SK-N-MC (cell line): ENCODE measurements at places on chromosomes 12 and 14.

DNA sequence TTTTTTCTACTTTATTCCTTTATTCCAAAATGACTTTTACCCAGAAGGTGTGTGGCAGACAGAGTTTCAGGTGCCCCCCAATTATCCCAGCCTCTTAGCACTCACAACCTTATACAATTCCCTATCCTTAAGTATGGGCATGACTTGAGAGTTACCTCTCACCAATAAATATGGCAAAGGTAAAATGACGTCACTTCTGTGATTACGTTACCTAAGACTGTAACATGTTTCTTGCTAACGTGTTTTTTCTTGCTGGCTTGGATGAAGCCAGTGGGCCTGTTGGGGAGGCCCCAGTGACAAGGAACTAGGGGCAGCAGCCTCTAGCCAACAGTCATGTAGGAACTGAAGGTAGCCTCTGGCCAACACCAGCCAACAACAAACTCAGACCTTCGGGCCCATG is 13.3 kb upstream of the TUNAR start:
- DNase-seq, result no peak

DNA sequence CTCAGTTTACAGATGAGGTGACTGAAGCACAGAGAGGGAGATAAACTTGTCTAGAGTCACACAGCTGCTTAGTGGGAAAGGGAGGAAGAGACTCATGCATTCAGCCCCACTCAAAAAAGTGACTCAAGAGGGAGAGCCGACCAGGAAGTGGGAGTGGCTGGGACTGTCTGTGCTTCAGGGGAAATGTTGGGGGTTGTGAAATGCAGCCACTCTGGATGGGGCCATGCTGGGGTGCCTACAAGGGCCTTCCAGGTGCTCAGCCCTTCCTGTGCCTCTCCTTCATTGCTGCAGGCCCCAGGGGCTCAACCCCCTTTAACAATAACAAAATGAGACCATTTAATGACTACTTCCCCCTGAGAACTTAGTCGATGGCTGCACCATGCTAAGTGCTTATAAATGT is 41.8 kb downstream of the CACNA1C start:
- DNase-seq, result no peak

DNA sequence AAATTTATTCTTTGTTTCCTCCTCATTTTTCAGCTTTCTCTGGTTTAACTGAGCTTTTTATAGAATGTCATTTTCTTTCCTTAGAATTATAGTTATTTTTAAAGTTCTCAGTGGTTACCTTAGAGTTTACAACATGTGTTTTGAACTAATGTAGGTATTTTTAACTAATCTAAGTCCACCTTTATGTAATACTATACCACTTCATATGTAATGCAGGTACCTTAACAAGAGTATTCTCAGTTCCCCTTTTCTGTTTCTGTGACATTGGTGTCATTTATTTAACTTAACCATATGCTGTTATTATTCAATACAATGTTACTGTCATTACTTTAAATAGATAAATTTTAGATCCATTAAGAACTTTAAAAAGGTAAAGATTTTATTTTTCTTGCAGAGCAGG is 30.3 kb upstream of the KCNC2 start:
- DNase-seq, result no peak

DNA sequence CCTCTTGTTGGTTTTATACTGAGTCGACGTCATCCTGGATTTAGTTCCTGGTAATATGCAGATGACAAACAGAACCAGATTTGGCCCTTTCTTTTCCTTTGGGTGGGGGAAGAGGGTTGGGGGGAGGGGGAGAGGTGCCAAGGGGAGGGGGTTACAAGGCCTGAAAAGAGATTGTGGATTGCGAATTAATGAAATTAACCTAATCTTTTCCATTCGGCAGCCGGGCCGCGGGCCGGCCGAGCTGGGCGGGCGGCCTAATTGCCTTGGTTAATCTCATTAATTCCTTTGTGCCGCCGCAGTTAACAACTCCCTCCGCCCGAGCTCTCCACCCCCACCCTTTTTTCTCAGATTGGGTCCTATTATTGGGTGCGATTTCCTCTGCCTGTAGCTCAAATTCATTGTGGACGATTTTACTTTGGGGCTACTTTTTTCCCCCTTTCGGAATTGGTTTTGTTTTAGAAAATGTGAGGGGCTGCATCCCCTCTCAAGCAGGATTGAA is 387 bp upstream of the GSC start:
- DNase-seq, result no peak

GRCh38 chr12:57420482-57420881 is 10.4 kb downstream of the R3HDM2 start:
- no peak for DNase-seq

GRCh38 chr14:68526512-68527091 is 266.3 kb downstream of the ZFP36L1 start:
- no peak for DNase-seq

GRCh38 chr14:51116682-51117081 is 21.8 kb upstream of the TRIM9 start:
- DNase-seq, result no peak

GRCh38 chr12:49882248-49882850 is 21.4 kb downstream of the FAIM2 start:
- DNase-seq, result no peak

- no peak for DNase-seq
These were observed 509.2 kb downstream of the FLRT2 start for GRCh38 chr14:86039176-86039575.

- DNase-seq, result no peak
These were observed 444.3 kb downstream of the NELL2 start for GRCh38 chr12:44431647-44432343.

GRCh38 chr14:32458720-32459119 is 129.6 kb downstream of the AKAP6 start:
- DNase-seq, result no peak

GRCh38 chr12:132513070-132513398 is 23.1 kb downstream of the FBRSL1 start:
- DNase-seq, result no peak

DNA sequence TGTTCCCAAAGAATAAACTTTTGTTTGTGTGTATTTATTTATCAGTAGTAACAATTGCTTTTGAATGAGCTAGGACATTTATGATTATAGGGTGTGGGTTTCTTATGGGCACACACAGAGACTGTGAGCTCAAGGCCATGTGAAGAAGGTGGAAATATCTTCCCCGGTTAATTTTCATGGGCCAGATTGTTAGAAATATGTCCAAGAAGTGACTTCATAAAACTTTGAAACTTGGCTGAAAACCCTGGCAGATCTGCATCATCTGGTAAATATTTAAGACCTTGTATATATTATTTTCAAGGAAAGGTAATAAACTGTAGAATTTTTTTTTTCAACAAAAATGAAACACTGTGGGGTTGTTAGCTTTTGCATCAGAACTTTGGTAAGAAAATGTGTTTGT is 53.5 kb upstream of the RNU6-8 start:
- DNase-seq, result no peak

DNA sequence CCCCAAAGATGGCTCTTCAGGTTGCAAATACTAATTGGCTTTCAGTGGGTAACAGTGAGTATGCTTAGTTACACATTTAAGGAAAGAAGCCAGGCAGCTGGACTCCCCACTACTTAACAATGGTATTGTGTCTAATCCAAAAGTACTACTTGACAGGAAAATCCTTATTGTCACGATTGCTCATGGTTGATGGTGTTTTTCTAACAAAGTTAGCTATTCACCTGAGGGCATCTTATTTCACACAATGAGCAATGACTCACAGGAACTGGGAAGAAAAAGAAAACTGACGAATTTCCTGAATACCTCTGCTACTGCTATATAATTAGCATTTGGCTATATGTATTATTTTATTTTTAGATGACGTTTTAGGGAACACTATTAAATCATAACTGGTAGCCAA is 33.4 kb upstream of the ALG10 start:
- DNase-seq, result no peak

DNA sequence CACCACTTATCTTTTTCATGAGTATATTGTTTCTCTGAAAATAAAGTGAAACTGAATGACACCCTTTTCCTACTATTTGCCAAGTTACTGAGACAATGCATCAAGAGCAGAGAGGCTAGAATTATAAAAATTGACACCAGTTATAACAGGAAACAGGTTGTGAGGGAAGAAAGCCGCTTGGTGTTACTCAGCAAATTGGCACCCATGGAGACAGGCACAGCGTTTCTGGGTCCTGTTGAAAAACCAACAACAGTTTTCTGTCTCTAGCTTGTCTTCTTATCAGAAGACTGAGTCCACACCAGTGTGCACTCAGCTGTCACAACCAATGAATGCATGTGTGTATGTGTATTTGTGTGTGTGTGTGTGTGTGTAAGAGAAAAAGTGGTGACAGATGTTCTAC is 267.7 kb downstream of the KCNH5 start:
- DNase-seq, result no peak

- DNase-seq, result no peak
These were observed 187.4 kb downstream of the DPF3 start for GRCh38 chr14:72706485-72706884.

DNA sequence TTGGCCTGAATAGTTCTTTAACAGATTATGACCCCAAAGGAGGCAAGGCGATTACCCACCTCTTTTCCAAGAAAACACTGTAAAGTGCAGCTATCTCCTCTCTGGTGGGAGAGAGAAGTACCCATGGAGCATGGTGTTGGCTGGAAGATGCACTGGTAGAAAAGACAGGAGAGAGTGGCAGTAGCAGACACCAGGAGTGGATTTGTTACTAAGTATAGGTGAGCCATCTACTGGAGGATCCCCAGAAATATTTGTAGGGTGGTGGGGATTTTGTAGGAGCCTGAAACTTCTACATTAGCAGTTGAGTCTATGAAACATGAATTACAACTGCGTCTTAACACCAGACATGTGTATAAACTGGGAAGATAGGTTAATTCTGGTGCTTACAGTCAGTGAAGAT is 148.0 kb downstream of the SLC38A4 start:
- no peak for DNase-seq

DNA sequence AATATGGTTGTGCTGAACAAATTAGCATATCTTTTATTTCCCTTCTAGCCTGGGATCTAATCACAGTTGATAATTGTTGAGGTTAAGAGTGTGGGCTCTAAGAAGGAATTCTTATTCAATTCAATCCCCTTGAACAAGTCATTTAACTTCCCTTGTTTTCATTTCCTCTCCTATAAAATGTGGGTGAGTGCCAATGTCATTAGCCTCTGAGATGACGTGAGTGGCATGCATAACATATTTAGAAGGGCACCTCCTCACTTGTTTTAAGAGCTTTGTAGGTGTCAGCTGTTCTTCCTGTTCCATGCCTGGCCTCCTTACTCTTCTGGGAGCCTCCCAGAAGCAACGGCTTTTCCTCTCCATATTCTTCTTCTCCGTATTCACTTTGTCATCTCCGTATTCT is 155.4 kb upstream of the NEDD1 start:
- no peak for DNase-seq

- DNase-seq, result no peak
These were observed 15.8 kb downstream of the PEBP1 start for GRCh38 chr12:118151755-118152154.

- DNase-seq, result no peak
These were observed 221.9 kb downstream of the CACNA1C start for GRCh38 chr12:2274733-2275132.

- DNase-seq, result no peak
These were observed 15.1 kb upstream of the NEK9 start for GRCh38 chr14:75141967-75142366.

DNA sequence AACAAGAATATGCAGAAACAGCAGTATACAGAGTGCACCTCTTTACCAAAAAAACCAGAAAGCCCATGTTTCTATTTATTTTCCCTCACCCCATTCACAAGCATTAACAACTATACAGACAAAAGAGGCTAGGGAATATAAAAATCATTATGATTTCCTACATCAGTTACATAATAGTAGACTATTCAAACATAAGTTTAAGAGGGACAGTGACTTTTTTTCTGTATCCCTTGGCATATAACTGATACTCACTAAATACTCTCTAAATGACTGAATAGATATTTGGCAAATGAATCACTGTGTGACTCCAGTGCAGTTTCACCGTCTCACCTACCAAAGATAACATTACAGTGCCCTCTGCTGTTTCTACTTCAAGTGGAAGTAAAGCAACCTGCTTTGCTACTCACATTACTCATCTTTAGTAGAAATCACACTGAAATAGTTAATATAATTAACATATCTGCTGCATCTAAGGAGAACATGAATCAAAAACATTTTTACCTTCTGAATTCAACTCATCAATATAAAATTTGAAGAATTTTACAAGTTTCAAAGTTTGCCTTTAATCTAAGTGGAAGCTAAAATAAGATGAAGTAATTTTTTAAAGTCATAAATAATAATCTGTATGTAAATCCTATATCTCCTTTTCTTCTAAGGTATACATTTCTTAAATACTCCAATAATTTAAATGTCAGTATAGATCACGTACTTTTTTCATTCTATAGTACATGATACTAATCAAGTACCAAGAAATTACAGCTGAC is 103.8 kb downstream of the OSBPL8 start:
- DNase-seq, result peak; percentile 32

DNA sequence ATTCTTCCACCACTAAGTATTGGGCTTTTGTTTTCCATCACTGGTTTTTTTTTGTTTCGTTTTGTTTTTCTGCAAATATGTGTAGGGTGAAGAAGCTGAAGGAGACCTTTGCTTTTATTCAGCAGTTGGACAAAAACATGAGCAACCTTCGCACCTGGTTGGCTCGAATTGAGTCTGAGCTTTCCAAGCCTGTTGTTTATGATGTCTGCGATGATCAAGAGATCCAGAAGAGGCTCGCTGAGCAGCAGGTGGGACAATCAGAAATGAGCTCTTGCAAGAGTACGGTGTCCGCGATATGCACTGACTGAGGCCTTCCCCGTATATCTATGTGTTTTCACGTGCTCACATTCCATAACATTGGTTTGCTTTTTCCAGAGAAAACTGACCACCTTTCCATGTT is 91.5 kb downstream of the ESR2 start:
- no peak for DNase-seq

- DNase-seq, result no peak
These were observed 241.4 kb downstream of the PHLDA1 start for GRCh38 chr12:75790219-75790618.

DNA sequence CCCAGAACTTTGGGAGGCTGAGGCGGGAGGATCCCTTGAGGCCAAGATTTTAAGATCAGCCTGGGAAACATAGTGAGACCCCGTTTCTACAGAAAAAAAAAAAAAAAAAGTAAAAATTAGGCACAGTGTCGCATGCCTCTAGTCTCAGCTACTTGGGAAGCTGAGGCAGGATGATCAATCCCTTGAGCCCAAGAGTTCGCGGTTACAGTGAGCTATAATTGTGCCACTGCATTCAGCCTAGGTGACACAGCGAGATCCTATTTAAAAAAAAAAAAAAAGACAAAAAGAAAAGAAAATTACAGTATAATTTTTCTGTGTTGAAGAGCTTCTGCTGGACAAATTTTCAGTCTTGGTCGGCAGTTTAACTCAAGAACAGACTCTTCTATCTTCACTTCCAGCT is 133.9 kb upstream of the FGD4 start:
- DNase-seq, result no peak

DNA sequence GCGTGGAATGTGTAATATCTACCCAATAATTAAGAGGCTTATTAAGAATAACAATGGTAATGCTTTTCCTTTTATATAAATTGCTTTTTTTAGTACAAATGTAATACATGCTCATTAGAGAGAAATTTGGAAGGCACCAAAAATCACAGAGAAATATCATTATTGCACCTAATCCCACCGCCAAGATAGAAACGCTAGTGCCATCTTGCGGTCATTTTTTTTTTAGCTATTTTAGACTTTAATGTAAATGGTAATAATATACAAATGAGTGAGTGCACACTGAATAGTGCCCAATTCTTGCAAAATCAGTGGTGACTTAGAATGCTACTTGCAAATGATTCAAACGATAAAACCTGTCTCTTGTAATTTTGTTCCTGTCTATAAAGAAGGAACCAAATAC is 576.8 kb upstream of the TMEM132C start:
- DNase-seq, result no peak
